Mesangial cell (primary cell): ENCODE measurements at places on chromosomes 16 and 17. TPM values are rescaled to one million over a fixed set of nuclear protein-coding genes. Genes with fewer than 3 reads are reported as not detected.

The ABCA9 gene
- total RNA-seq: under 0.01 and 0.38 TPM in 2 replicates

The PPP1R27 gene
- total RNA-seq: not detected in 2 replicates

The TMEM238L gene
- not detected in 2 replicates for total RNA-seq

The LGALS9B gene
- total RNA-seq: not detected in 2 replicates

The OR1F1 gene
- not detected in 2 replicates for total RNA-seq

The KCNJ16 gene
- total RNA-seq: 4.2 and 44.0 TPM in 2 replicates

The LHX1 gene
- total RNA-seq: 31.1 and 36.5 TPM in 2 replicates

The MLLT6 gene
- total RNA-seq: 23.1 and 46.0 TPM in 2 replicates

The RUNDC3A gene
- 2.3 TPM in 1 of 2 replicates, not detected in the other for total RNA-seq

The SRP68 gene
- total RNA-seq: 33.8 and 41.1 TPM in 2 replicates

The PLLP gene
- total RNA-seq: 2.0 and 9.6 TPM in 2 replicates

The GPT2 gene
- total RNA-seq: 23.1 and 47.6 TPM in 2 replicates

The SLC2A4 gene
- total RNA-seq: under 0.01 and 0.76 TPM in 2 replicates

The ASPHD1 gene
- 13.9 and 25.9 TPM in 2 replicates for total RNA-seq

The CSH2 gene
- total RNA-seq: not detected in 2 replicates

The GAS2L2 gene
- not detected in 2 replicates for total RNA-seq

The ANKRD40CL gene
- total RNA-seq: not detected in 2 replicates

The TMEM204 gene
- 1.6 and 4.4 TPM in 2 replicates for total RNA-seq

The LPO gene
- total RNA-seq: not detected in 2 replicates

The CCDC200 gene
- total RNA-seq: not detected in 2 replicates

The KRTAP3-1 gene
- total RNA-seq: not detected in 2 replicates

The CLEC18A gene
- total RNA-seq: 0.65 and 15.8 TPM in 2 replicates

The NMT1 gene
- total RNA-seq: 66.0 and 69.9 TPM in 2 replicates

The MGAT5B gene
- 0.33 and 1.5 TPM in 2 replicates for total RNA-seq

The BAHCC1 gene
- 6.8 and 18.3 TPM in 2 replicates for total RNA-seq

The ZP2 gene
- not detected in 2 replicates for total RNA-seq

The C17orf67 gene
- total RNA-seq: 0.76 and 1.1 TPM in 2 replicates

The PPP1R1B gene
- 0.13 TPM in 1 of 2 replicates, not detected in the other for total RNA-seq

The TMIGD1 gene
- total RNA-seq: not detected in 2 replicates

The DPEP1 gene
- total RNA-seq: 1.5 and 29.3 TPM in 2 replicates

The RNF112 gene
- under 0.01 and 0.13 TPM in 2 replicates for total RNA-seq

The MRC2 gene
- 150 and 382 TPM in 2 replicates for total RNA-seq

The GPATCH8 gene
- total RNA-seq: 13.0 and 18.6 TPM in 2 replicates

The GINS2 gene
- total RNA-seq: 1.8 and 29.8 TPM in 2 replicates

The ARSG gene
- total RNA-seq: 1.3 and 3.9 TPM in 2 replicates

The TBC1D3G gene
- not detected in 2 replicates for total RNA-seq

The CCT6B gene
- 0.33 and 0.38 TPM in 2 replicates for total RNA-seq

The SPN gene
- total RNA-seq: 0.25 and 0.49 TPM in 2 replicates

The DLX4 gene
- total RNA-seq: 0.38 TPM in 1 of 2 replicates, not detected in the other

The RAB11FIP4 gene
- total RNA-seq: 2.6 and 10.5 TPM in 2 replicates

The PHAF1 gene
- 12.4 and 17.3 TPM in 2 replicates for total RNA-seq

The FMNL1 gene
- 10.6 and 11.4 TPM in 2 replicates for total RNA-seq

The OR3A3 gene
- total RNA-seq: not detected in 2 replicates

The OMG gene
- total RNA-seq: not detected in 2 replicates

The MPDU1 gene
- 113 and 243 TPM in 2 replicates for total RNA-seq

The SCARF1 gene
- 2.7 and 13.0 TPM in 2 replicates for total RNA-seq

The MYH3 gene
- total RNA-seq: 0.16 and 0.38 TPM in 2 replicates

The CMTM2 gene
- total RNA-seq: 0.13 and 1.3 TPM in 2 replicates

The KRTAP4-2 gene
- not detected in 2 replicates for total RNA-seq

The TPSG1 gene
- total RNA-seq: not detected in 2 replicates

The DNAH9 gene
- not detected in 2 replicates for total RNA-seq

The ZFP3 gene
- 0.81 and 2.2 TPM in 2 replicates for total RNA-seq

The PDILT gene
- total RNA-seq: not detected in 2 replicates

The ODAD4 gene
- 1.0 and 1.1 TPM in 2 replicates for total RNA-seq

The EPX gene
- not detected in 2 replicates for total RNA-seq

The CDH8 gene
- 1.3 and 10.3 TPM in 2 replicates for total RNA-seq

The ADAD2 gene
- total RNA-seq: 0.13 TPM in 1 of 2 replicates, not detected in the other
